Hematopoietic multipotent progenitor cell treated with erythropoietin and hydrocortisone succinate and interleukin-3 and kit ligand, for 15 days (in vitro differentiated cells): ENCODE measurements at places on chromosomes 16 and 17.

GRCh38 chr17:43967251-43967875 lies 13.6 kb upstream of the PYY start:
- DNase-seq = no peak

GRCh38 chr17:49054342-49055092 lies 57.3 kb downstream of the IGF2BP1 start:
- DNase-seq = no peak

- no peak for DNase-seq
These were observed 5.7 kb upstream of the SPNS2 start for GRCh38 chr17:4492721-4493561.

DNA sequence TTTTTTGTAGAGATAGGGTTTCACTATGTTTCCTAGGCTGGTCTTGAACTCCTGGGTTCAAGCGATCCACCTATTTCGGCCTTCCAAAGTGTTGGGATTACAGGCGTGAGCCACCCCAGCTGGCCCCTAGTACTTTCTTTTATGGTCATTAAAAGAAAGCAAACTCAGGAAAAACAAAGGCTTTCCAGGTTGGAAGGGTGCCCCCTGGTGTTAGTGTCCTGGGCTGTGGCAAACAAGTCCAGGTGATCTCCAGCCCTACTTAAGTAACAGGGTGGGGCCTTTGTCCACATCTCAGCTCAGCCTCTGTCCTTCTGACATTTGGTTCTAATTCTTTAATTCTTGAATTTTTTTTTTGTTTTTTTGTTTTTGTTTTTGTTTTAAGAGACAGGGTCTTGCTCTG lies 6.9 kb downstream of the IGFBP4 start:
- peak; percentile 51 for DNase-seq

DNA sequence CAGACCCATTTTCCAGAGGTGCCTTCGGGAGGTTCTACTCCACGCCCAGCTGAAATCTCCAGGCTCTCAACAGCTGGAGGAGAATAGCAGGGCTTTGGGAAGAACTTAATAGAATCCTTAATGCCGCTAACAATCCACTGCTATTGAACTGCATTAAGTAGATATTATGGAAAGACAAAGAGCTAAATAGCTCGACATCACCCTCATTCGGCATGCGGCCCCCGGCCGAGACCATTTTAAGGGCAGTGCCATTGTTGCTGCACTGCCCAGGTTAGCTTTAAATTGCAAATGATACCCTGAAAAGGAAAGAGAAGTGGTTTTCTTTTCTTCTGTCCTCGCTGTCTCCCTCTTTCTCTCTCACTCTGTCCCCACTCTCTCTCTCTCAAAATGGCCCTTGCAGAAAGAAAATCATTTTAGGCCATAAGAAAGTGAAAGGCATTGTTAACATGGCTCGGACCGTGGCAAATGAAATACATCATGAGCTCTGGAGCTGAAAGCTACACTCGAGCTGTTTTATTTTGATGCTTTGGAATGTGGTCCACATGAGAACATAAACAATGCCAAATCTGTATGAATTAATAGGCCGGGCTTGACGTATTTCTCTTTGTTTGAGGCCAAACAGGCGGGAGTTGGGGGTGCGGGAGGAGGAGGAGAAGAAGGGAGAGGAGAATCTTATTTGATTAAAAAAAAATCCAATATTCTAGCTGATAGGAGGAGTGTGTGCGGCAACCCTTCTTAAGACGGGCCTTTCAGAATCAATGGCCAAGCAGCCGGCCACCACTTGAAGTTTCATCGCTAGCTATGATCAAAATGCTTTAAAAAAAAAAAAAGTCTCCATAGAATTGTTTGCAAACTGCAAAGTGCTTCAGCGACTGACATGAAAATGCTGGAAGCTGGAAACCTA lies 298.8 kb upstream of the IRX3 start:
- no peak for DNase-seq

GRCh38 chr16:71343078-71343477 lies 15.4 kb upstream of the CALB2 start:
- no peak for DNase-seq

DNA sequence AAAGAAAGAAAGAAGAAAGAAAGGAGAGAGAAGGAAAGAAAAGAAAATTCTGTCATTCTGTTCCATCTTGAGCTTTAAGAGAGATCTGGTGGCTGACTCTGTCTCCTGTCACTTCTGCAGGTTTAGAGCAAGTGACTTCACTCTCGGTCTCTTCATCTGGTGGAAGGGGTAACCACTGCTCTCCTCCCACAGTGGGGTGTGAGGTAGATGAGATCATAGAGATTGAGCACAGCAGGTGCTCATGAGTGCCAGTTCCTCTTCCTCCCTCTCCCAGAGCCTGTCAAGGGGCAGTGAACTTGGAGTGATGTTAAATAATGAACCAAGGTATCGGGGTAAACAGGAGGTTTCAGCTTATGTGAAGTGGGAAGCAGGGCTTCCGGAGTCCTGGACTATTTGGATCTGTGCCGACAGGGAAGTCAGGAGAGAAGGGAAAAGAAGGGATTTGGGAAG lies 47.7 kb downstream of the BEAN1 start:
- no peak for DNase-seq

DNA sequence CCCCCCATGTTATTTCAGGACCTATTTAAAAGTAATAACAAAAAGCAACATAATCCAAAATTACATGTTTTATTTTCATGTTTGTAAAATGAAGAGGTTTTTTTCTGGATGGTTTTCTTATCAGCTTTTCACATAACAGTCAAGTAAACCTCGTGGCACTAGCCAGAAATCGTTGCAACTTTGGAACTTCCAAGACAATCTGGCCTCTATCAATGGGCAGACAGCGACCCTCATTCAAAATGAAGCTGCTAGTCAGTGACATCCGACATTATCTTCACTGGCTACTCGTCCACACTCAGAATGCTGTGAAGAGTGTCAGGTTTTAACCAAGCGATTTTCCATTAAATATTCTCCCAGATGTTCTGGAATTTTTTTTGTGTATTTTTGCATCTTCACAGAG lies 22.7 kb downstream of the ZNF652 start:
- no peak for DNase-seq

GRCh38 chr16:20409398-20410120 lies at the start of gene ACSM5:
ACSM5 (plus strand) TSS chr16:20409534; CDS start chr16:20411485, 1,951 bp downstream.
- DNase-seq = no peak

DNA sequence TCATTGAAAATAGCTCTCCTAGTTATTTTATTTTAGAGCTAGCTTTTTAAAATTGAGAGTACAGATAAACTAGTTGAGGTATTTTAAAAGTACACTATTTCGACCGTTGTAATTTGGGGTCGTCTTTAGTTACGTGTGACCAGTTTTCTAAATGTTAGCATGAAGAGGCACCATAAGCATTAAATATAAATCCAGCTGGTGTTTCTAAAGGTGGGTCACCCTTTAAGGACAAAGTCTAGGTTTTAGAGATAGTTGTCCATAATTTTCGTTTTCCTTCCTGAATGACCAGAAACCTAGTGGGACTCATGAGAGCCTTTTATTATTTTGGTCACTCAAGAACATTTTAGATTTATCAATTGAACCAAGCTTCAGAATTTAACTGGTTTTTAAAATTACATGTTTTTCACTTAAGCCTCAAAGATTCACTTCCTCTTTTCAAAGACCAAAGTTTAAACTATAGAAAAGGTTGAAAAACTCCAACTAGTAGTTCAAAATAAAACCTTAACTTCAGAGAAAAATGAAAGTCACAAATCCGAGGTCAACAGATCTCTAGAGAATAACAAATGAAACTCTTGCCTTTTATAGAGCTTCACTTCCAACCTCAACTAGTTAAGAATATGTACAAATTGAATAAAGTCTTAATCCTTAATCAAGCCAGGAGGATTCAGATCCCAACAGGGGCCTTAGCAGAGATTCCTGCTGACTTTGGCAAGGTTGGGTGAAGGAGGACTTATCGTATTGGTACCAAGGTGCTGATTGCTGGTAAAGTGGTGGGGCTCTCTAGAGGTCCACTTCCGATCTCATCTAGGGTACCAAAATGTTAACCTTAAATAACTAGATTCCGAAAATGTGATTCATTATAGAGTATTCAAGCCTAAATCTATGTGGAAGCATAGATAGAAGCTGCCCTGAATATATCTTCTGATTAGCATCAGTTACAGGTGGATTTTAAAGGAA lies 32.5 kb downstream of the PHKB start:
- DNase-seq = no peak

GRCh38 chr16:30526137-30526822 lies at the start of gene ZNF768:
ZNF768 (minus strand) TSS chr16:30526566; CDS start chr16:30526413, 153 bp downstream.
- DNase-seq = peak; percentile 16

DNA sequence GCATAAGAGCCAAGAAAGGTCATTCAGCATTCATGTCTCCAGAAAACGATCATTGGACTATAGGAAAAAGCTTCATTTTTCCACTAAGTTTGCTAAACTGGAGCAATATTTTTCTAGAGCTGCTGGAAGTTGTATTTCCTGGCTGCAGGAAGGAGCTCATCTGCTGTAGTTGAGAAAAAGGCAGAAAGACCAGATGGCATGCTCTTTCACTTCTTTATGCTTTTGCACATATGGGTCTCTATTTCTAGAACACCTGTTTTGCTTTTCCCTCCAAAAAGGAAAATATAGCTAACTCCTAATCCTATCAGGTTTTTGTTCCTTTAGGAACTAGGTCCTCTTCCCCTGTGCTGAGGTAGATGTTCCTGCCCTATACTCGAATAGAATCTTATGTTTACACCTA lies 61.9 kb upstream of the HLF start:
- no peak for DNase-seq

GRCh38 chr16:53826658-53827057 lies 122.7 kb downstream of the FTO start:
- DNase-seq = no peak

DNA sequence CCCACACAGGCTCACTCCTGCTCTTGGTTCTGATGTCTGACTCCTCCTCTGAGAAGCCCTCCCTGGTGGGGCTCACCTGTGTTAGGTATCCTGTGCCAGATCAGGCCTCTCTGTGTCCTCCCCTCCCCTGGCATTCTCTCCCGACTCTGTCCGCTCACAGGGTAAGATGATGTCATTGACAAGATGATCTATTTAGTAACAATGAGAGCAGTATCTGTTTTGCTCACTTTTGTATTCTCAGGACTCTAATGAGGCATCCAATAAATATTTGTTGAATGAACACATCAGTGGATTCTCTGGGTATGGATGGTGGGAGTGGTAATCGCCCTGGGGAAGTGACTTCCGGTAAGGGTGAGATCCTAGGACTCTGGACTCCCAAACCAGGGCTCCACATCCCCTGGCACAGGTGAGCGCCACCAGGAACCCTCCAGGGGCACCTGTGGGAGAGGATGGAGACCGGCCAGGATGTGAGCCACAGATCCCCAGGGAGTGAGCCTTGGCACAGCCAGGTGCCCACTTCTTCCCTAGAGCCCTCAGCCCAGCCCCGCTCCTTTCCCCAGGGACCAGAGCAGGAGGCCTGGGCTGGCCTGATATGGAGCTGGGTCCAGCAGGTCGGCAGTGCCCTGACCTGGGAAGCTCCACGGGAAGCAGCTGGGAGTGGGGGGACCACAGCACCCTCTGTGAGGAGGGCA lies 5.4 kb upstream of the HAP1 start:
- DNase-seq = no peak

DNA sequence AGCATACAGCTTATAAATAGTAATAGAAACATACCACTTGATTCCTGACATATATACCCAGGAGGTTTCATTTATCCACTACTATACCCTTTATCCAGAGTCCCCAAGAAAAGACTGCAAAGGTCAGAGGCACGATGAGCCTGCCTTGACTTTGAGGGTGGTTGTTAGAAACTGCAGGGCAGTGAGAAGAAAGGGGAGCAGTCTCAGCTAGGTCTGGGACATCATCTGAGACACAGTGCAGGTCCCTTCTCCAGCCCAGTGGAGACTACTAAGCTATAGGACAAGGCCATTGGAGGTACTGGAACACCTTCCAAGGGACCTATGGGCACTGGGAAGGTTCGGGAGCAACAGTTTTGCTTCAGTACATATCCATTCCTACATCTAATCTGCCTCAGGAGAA lies 20.2 kb upstream of the TEKT3 start:
- no peak for DNase-seq

DNA sequence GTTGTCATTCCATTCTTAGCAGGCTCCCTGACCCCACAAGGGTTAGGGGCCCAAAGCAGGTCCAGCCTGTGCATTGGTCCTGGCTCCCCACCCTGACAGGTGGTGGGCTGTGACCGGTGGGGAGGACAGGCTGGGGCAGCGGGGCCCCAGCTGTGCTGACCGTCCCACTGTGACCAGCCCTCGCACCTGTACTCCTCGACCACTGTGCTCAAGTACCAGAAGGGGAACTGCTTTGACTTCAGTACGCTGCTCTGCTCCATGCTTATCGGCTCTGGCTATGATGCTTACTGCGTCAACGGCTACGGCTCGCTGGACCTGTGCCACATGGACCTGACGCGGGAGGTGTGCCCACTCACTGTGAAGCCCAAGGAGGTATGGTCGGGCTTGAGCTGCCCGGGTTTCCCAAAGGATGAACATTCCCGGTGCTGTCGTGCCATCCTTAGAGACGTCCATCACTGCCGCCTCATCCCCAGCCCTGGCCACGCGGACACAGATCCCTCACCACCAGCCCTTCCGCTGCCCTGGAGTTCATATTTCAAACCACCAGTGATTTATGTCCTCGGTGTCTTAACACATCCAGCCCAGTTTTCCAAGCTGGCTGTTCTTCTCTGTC lies 7.3 kb downstream of the DRC7 start:
- DNase-seq = no peak

GRCh38 chr17:64653325-64653984 lies 8.7 kb downstream of the SMURF2 start:
- DNase-seq = no peak

- DNase-seq = no peak
These were observed 34.3 kb upstream of the RPRML start for GRCh38 chr17:47013341-47013740.

- peak; percentile 81 for DNase-seq
These were observed 616 bp downstream of the SRSF2 start for GRCh38 chr17:76736349-76737081.

DNA sequence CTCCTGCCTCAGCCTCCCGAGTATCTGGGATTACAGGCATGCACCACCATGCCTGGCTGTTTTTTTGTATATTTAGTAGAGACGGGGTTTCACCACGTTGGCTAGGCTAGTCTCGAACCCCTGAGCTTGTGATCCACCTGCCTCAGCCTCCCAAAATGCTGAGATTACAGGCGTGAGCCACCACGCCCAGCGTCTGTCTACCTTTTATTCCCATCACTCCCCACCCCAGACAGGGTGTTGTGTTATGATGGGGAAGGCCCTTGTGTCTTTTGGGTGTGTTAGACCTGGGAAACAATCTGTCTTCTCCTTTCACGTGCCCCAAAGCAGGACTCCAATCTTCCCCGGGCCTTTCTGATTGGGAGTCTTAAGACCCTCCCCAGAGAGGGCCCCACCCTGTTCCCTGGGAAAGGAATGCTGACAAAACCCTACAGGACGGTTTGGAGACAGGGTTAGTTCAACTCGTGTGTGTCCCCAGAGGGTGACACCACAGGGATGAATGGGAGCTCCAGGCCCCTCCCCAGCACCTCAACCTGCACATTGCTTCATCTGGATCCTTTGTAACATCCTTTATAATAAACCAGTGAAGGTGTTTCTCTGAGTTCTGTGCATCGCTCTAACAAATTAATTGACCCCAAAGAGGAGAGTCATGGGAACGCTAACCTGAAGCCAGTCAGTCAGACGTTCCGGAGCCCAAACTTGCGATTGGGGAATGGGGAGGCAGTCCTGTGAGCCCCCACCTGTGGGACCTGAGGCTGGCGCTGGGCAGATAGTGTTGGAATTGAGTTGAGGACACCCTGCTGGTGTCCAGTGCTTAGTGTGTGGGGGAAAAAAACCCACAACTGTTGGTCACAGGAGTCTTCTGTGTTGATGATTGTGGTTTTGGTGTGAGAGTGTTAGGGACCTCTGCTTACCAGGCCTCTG lies 3.2 kb upstream of the ELOB start:
- DNase-seq = no peak
